ENCODE measurements at places on chromosomes 11 and 22.

GRCh38 chr11:69284081-69284511, 9.9 kb upstream of the MYEOV start:
- no peak for DNase-seq

DNA sequence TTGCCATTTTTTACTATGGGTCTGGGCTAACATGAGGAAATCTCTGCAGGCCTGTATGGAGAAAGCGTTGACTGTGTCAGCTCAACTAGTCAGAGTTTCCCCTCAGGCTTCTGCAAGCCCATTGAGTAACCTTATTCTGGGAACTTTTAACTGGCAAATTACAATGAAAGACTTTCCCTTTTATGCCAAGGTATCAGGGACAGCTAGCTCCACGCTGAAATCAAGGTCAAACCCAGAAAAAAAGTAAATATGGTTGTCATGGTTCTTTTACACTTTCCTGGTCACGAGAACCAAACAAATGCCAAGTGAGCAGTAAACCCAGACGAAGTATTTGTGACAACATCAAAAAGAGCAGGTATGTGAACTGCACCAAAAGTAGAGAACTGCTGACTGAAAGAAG, 13.8 kb downstream of the OSBP start:
- no peak for DNase-seq

- DNase-seq, result no peak
Measured at GRCh38 chr11:123443851-123444623, 14.0 kb downstream of the GRAMD1B start.

- DNase-seq, result peak; percentile 33
Measured at GRCh38 chr11:76791861-76792260, 8.7 kb downstream of the TSKU start.

DNA sequence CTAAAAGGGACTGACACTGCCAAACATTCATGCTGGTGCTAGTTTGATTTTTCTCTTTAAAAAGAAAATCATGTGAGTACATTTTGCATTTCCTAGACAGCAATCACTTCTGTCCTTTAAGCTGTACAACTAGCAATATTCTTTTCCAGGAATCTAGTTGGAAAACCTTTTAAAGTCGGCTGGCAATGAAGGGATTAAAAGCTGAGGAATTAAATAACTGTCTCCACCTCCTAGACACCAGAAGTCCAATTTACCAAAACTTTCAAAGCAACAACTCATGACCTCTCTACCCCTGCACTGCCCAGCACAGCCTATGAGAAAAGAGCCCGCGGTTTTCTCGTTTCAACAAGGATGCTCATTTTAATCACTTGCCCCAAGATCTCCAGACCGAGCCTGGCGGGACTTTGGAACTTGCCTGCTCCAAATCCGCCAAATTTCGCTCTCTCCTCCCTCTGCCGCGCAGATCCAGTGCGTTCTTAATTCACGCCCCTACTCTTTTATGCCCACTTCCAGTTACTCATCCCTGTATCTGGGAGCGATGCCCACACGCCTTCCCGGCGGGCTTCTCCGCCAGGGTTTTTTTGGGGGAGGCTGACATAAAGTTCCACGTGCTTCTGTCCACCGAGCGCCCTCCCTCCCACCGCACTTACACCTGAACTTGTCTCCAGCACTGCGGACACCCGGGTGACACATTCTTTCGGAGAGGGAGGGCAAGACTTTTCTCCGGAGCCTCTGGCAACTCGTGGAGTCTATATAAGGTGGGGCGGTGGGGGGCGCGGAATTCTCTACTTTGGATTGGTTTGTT, 2.5 kb downstream of the MPPED2 start:
- no peak for DNase-seq

GRCh38 chr11:16921019-16921418, 93.2 kb downstream of the PLEKHA7 start:
- DNase-seq, result no peak

DNA sequence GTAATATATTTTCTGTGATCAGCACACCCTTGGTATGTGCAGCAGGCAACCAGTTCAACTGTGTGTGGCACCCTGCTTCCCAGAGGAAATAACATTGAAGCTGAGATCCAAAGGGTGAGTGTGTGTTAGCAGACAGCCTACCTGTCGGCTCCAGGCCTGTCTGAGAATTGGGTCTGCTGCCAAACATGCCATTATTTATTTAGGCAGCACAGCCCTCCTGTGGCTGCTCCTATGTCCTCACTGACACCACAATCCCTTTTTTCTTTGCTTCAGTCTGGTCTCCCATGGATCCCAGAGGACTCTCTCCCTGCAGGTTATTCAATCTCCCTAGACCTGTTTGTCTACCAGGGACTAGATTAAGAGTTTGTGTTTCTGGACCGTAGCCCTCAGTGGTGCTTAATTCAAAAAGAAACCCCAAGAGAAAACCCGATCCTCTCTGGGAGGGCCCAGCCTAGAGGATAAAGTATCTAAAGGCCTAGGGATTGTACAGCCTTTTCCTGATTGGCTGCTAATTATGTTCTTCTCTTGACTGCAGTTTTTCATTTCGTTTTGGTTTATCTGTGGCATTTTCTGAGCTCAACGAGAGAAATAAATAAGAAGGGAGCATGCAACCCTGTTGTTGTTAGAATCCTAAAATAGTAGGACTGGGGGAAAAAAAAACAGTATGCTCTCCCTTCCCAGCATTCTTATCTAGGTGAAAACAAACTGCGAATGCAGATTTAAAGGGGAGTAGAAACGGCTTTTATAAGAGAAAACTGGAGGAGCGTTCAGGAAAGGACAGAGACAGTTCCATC, 24.1 kb downstream of the KCNE3 start:
- no peak for DNase-seq

GRCh38 chr22:50041361-50042065, 16.6 kb downstream of the TTLL8 start:
- no peak for DNase-seq

- DNase-seq, result no peak
Measured at GRCh38 chr11:73363147-73363546, 13.1 kb upstream of the RELT start.

DNA sequence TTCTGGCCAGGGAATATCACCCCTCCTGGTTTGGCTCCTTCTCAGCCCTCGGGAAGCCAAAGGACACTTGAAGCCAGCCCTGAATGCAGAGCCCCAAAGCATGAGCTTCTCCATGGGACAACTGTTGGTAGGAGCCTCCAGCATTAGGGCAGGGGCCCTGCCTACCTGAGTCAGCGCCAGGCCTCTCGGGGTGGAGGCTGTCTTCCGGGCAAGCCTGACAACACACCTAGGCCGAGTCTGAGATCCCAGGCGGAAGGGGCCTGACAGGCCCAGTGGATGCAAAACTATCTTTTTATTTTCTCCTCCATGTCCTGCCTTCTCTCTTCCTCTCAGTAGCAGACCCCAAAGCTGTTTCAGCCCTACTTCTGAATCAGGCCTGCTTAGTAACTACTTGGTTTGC, 27.6 kb downstream of the RCOR2 start:
- no peak for DNase-seq

DNA sequence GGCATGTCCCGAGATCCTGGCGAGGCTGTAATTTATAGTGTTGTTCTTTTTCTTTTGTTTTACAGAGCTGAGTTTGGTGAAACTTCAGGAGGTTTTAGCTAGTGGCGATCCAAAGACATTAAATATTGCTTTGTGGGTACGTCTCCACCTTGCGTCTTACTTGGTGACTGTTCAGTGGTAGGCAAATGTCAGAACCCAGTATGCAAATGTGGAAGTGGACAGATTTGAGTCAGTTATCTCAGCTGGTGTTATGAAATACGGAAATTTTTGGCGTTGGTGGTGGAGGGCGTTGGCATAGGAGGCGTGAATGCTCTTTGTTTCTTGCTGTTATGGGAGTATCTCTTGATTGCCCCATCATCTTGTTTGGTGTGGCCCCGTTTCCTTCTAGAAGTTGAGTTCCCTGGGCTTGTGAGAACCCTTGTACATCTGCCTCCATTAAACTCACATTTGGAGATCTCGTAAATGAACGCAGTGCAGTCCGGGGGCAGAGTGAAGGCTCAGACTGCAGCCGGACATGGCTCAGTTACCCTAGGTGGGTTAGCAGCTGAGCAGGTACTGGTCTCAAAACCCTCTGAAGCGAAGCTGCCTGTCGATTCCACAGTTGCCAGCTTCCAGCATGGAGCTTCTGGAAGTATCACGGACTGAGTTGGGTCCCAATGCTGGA, 39.9 kb downstream of the PTPRJ start:
- DNase-seq, result peak; percentile 58

DNA sequence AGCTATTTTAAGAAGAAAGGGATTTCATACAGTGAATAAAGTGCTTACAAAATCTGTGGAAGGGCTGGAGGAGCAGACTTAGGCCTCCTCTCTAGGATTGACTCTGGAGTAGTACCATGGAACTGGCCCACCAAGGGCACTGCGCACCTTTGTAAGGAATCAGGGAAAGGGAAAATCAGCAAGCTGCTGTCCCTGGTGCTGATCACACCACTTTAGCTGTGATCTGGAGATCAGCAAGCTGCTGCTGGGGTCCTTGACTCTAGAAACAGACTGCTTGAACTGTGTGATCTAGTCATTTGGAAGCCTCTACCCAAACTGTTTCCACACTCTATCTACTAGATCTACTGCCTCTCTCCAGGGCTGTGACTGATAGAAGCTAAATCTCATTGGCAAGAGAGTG, 18.4 kb upstream of the TECTA start:
- DNase-seq, result no peak

DNA sequence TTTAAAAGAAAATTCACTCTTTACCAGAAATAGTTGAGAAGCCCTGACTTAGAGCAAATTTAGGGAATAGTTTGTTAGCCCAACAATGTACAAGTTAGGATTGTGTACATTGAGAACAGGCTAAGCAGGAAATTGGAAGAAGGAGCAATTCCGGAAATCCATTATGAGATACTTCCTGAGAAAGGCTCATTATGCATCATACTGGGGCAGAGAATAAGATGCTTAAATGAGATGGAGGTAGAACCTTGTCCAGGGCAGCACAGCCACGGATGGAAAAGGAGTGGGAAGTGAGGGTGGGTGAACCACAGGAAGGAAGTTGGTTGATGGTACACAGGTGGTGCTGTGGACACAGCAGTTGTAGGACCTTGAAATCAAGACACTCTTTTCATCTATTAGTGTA, 180.2 kb downstream of the PGR start:
- DNase-seq, result no peak

DNA sequence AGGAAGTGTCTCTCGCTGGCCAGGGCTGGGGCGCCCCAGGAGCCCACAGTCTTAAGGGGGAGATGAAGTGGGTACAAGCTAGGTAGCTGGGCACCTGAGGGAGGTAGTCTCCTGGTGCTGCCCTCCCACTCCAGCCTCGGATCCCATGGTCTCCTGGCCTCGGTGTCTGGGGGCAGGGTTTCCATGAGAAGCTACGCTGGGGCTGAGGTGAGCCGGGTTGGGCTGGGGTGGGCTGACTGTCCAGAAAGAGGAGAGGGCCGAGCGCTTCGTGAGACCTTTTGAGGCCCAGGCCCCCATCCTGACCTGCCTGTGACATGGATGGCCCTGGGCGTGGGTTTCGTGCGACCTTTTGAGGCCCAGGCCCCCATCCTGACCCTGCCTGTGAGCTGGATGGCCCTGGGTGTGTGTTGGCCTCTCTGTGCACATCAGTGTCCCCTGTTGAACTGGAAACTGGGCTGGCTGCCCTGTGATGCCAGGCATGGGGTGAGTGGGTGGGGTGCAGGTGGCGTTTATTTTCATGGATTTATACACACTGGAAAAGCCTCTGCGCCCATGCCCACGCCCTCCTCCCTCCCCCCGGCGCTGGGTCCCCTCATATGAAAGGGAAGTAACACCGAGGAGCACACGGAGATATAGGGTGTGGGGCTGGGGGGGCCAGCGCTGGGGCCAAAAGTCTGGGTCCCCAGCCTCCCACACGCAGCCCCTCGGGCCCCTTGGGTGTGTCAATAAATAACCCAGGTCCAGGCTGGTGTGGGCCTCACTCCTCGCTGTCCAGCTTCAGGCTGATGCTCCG, 8.6 kb downstream of the AIP start:
- DNase-seq, result no peak

DNA sequence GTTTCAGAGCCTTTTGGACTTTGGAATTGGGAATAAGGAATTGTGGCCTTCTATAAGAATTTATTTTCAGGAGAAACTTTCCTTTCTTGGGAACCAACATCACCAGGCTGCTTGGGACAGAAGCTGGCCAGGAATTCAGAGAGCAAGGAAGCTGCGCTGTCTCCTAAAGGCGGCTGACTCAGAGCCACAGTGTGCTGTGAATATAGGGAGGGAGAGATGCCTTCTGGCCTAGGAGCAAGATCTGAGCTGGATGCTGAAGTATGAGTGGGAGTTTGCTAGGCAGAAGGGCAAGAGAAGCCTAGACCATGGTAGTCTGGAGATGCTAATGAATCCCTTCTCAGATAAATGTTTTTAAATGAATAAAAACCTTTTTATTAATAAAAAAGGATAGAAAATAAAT, 213.7 kb upstream of the TBCEL start:
- no peak for DNase-seq

- no peak for DNase-seq
Measured at GRCh38 chr22:43851979-43852307, 10.4 kb downstream of the SULT4A1 start.

DNA sequence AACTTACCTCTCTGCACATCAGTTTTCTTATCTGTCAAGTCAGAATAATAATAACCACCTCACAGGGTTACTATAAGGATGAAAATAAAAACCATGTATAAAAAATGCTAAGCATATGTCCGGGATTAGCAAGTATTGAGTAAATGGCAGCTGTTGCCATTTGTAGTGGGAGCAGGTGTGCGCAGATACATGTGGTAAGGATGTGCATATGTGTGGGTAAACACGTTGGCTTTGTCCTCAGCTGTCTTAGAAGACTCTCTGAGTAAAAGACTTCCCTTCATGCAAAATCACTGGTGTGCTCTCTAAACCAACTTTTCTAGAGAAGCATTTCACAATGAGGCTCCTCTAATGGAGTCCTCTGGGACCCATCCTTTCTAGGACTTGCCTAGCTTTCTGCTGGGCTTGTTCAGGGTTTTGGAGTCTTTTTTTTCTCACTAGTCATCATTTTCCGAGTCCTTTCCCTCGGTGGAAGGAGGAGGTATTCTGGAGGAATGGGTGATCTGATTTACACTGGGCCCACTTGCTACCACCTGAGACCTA, 62.4 kb downstream of the NELL1 start:
- DNase-seq, result no peak

GRCh38 chr11:86222081-86222480, 22.5 kb upstream of the EED start:
- DNase-seq, result no peak

GRCh38 chr11:21254055-21254454, 584.7 kb downstream of the NELL1 start:
- DNase-seq, result no peak

GRCh38 chr22:23256986-23257888, 76.9 kb downstream of the BCR start:
- DNase-seq, result no peak

DNA sequence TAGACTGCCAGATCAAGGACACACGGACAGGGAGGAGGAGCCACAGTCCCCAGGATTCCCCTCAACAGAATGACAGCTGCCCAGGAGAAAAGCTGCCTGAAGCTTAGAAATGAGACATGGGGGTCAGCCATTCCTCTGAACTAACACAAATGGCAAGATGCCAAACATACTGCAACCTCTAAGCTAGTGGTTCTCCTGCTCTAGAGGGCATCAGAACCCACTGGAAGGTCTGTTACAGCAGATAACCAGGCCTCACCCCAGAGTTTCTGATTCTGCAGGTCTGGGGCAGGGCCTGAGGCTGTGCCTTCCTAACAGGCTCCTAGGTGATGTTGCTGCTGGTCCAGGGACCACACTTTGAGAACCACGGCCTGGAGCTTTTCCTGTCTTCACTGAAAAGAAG, 28.6 kb upstream of the BID start:
- no peak for DNase-seq

All from stimulated activated CD8-positive, alpha-beta memory T cell treated with anti-CD3 and anti-CD28 coated beads, Interleukin-4, amount 100 ng/mL, for 48 hours (primary cell).